GM12891 (cell line): ENCODE measurements at places on chromosomes 5 and 9.

- no peak for DNase-seq
These were observed 69.0 kb upstream of the SMC2 start for GRCh38 chr9:104025104-104025503.

DNA sequence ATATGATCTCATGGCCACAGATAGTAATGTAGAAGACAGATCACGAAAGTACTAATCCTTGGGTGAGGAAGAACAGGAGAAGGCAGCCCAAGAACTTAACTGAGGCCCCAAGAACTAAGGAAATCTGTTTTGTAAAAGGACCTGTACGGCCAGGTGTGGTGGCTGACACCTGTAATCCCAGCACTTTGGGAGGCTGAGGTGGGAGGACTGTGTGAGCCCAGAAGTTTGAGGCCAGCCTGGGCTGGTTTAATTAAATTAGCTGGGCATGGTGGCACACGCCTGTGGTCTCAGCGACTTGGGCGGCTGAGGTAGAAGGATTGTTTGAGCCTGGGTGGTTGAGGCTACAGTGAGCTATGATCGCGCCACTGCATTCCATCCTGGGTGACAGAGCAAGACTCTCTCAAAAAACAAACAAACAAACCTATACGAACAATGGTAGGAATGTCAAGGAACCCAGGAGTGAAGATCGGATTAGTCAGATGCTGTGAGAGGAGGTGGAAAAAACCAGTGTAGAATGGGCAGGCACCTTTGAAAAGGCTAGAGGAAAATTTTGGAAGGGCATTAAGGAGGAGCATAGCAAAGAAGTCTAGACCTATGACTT, 283.8 kb upstream of the DMRT1 start:
- no peak for DNase-seq

- no peak for DNase-seq
These were observed 35.4 kb upstream of the BNIP1 start for GRCh38 chr5:173108914-173109313.

DNA sequence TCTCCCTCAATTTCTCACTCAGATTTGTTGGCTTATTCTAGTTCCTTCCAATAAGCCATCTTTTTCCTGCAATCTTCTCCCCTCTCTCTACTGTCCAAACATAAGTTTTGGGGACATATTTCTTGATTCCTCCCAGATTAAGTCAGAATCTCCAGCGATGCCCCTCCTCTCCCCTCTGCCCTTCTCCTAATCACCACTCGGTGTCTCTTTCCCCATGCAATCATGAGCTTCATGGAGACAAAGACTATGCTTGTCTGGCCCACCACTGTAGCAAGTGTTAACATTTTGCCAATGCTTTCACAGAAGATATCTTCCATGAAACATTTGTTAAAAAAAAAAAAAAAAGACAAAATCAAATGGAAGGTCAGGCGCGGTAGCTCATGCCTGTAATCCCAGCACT, 42.4 kb downstream of the PDE6A start:
- no peak for DNase-seq

DNA sequence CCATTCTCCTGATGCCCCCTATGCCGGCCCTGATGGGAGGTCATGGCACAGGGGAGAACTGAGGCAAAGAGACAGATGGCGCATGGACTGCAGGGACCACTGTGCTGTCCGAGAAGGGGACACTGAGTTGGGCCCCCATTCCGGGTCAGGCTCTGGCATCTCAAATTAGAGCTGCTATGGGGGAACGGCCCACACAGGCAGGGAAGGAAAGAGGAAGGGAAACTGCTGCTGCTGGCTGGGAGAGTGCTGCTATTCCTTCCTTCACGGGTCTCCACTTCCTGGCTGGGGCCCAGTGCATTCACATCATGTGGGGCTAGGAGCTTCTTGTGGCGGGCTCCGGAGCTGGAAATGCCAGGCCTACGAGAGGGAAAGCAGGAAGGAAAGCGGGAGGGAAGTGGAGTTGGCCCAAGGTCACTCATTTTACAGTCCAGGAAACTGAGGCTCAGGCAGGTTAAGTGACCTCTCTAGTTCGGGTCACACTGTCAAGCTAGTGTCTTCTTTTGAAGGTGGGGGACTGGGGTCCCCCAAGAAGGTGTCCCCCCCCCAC, 1.3 kb upstream of the CARD19 start:
- no peak for DNase-seq

DNA sequence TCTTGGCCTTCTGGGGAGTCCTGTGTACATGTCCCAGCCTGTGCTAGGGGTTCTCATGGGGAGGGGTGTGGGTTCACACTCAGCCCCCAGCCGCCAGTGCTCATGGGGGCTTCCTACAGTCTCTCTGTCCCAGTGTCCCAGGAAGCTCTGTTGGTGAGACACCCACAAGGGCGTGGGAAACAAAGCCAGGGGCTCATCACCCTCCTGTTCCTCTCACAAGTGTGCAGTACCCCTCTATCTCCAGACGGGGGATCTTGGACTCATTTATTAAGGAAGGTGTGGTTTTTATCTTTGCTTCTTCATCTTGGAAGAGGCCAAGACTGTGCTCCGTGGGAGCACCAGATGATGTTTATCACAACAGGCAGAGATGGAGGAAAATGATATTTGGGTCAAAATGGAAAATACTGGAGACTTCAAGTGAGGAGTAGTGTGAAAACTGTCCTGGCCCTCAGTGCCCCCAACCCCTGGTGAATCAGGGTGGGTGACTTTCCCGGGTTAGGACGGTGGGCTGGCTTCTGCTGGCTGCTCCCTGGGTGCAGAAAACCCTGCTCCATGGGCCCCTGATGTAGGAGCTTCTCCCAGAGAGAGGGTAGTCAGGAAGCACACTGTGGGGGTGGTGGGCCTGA, 15.2 kb downstream of the TMEM171 start:
- DNase-seq = no peak

DNA sequence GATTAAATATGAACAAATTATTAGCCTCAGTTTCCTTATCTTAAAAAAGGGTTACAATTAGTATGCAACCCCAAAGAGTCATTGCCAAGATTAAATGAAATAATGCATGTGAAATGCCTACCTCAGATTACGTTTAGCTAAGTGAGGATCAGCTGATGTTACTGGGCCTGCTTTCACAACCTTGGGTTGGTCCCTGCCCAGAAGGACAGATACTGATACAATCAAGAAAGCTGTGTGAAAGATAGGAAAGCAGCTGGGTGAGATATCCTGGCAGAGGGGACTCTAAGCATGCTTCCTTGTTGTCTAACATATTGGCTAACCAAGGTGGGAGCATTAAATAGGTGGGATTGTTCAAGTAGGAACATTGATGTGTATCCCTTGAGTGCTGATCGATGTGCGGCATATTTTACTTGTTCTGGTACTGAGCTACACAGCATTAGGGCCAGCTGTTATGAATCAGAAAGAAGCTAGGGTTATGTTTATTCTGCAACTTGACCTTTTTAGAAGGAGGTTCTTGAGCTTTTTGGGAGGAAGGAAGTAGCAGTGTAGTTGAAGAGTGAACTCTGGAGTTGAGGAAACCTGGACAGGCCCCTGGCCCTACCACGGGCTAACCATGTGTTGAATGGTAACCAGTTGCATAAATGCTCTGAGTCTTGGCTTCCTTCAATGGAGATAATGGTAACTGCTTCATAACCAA, 28.9 kb downstream of the SNX24 start:
- DNase-seq = no peak

DNA sequence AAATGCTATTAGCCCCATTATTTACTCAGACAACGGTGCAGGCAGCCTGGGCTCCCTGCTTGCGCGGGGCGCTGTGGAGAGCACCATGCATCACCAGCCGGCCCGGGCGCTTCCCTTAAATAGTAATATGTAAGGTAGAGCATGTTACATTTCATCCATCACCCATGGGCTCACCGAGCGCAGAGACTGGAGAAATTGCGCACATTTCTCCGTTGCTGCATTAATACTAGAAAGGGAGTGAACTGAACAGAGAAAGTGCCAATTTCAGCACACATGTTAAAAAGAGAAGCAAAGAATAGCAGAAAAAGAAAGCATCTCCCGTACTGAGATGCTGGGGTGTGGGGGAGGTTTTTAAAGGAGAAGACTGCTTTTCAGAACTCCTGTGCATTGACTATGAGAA, 400.3 kb downstream of the ZSWIM6 start:
- DNase-seq = no peak

GRCh38 chr5:31995006-31995405, 179.1 kb downstream of the GOLPH3 start:
- DNase-seq = no peak

GRCh38 chr9:109168170-109168569, 1.1 kb upstream of the FRRS1L start:
- no peak for DNase-seq

- DNase-seq = no peak
These were observed 8.2 kb downstream of the IPPK start for GRCh38 chr9:92661743-92662142.

- no peak for DNase-seq
These were observed 150.1 kb downstream of the MEF2C start for GRCh38 chr5:88732862-88733261.

DNA sequence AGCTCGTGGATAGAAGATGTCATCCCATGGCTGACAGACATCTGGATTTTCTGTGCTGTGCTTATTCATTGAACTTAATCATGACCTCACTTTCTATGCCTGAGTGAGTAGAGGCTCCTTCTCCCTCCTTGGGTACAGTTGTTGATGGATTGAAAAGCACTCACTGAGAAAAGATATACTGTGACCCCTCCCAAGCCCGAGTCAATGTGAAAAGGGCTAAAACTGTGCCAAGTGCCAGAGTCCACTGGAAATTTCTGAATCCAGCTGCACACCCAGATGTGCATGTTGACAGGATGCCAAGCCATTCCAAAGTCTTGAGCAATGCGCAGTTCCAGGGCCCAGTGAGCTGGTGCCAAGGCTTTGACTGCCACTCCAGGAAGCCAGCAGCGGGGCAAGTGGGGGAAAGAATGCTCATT, 473.0 kb downstream of the NTRK2 start:
- no peak for DNase-seq

- no peak for DNase-seq
These were observed 88.5 kb upstream of the SLC25A48 start for GRCh38 chr5:135745897-135746500.

- no peak for DNase-seq
These were observed 60.6 kb downstream of the NSUN2 start for GRCh38 chr5:6572086-6572824.

- no peak for DNase-seq
These were observed 29.5 kb downstream of the ANKH start for GRCh38 chr5:14842117-14842516.

DNA sequence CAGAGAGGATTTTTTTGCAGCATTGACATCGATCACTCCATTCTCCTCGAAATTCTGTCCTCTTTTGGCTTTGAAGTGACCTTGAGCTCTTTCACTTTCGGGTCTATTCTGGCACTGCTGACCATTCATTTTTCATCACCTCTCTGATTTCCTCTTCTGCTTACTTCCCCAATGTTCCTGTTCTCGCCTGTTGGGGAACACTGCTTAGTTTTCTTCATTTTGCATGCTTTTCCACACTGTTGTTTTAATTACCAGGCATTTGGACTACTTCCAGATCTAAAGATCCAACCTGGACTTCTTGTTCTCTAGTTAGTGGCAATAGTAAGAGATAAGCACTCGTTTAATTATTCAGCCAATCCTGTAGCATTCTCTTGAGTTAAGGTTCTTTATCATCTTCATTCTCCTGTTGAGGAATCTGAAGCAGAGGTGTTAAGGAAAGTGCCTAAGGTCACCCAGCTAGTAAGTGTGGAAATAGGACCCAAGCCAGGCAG, 53.4 kb downstream of the MAN2A1 start:
- no peak for DNase-seq

- DNase-seq = no peak
These were observed 382.2 kb upstream of the TLE4 start for GRCh38 chr9:79189511-79189924.

GRCh38 chr5:17304282-17304681, 86.9 kb downstream of the BASP1 start:
- DNase-seq = no peak

GRCh38 chr5:134976841-134977240, 9.1 kb downstream of the CATSPER3 start:
- no peak for DNase-seq

DNA sequence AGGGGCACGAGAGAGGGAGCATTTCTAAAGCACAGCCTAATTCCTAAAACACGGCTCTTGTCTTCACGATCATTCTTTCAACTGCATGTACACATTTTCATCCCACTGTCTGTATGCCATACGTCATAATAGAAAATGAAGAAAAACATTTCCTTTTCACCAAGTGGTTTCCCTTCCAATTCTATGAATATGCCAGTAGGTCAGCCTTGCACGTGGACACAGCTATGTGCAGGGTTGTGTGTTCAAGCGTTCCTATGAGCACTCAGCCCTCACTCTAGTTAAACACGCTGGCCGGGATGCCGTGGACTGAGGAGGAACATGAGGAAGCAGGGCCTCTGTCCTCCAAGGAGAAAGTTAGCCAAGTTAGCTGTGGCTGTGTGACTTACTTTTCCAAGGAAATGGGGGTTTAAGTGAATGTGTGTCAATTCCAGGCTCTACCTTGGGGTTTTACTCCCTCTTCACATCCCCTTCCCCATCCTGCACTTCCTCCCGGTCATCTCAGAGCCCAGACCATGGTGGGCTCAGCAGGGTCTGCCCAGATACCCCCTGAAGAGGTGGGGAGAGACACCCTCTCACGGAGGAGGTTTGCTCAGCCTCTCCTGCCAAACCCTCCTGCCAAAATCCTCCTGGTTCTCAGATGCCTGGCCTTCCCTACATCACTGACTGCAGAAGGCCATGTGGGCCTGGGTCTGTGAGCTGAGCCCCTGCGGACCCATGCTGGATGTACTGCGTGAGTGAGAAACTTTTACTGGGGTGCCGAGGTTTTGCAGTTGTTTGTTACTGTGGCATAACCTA, 230.6 kb downstream of the FSTL4 start:
- DNase-seq = no peak

DNA sequence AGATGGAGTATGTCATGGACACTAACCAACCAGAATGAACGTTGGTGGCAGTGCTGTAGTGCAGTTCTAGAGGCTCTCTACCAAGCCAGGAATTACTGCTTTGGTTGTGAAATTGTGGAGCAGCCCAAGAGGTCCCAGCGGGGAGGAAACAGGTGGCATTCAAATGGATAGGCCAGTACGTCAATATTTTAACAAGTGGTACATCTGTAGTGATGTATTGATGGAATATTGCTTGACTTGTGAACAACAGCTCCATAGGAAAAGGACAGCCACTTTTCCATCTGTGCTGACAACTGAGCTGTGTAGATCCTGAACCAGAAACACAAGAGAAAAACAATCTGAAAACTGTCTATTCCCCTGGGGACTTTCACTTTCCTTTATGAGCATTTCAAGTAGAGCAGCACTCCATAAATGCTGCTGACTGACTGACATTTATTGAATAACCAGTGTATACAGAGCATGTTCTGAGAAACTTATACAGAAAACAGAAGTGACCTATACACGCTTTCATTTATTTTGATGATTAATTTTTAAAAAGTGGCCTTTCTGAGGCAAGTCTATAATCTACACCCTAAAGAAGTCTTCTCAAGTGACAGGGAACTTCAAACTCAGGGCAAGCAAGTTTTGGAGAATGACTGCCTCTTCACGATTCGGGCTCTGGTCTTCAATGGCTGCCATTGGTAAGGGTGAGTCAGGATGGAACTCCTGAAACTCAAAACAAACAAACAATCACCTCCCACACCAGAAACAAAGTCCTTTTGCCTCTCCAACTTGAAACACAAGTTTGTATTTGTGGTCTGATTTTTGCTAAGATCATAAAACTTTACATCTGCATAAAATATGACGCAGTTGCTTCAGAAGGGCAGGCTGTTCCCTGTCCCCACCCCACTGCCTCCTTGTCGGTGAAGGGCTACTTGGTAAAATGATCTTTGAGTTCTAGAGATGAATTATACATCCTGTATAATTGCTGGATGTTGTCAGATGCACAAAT, 362.4 kb downstream of the NDUFS4 start:
- DNase-seq = no peak
